ENCODE measurements at places on chromosomes 11 and 22.
A peak's percentile ranks its signal among the peaks of the same experiment; 100 is the strongest.

GRCh38 chr11:62548545-62549335 lies 2.1 kb upstream of the AHNAK start:
- DNase-seq = no peak

GRCh38 chr22:38426628-38427027 lies 28.4 kb downstream of the KCNJ4 start:
- DNase-seq = no peak

DNA sequence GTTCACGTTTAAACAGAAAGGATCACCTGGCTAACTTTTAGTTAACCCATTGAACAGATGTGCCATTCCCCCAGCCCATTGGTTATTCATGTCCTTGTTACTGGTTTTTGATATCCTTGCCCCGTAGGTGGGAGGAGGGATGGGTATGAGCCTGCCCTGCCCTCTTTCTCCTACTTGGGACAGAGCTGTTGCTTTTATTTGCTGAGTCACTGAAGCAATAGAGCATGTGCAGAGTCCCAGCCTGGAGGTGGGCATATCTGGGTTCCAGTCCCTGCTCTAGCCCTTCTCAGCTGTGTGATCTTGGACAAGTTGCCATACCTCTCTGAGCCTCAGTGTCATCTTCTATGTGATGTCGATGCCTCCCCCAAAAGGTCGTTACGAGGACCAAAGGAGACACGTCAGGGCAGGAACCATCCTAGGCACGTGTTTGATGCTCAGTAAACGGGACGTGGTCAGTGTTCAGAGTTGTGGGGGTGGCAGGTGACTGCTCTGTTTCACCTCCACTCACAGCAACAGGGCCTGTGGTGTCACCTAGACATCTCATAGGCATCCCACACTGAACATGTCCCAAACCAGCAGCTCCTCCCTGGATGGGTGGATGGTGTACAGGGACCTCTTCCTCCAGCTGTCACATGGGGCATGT lies 61.0 kb downstream of the BMAL1 start:
- DNase-seq = peak; percentile 26

GRCh38 chr11:107249054-107249453 lies 208.6 kb downstream of the CWF19L2 start:
- DNase-seq = no peak

DNA sequence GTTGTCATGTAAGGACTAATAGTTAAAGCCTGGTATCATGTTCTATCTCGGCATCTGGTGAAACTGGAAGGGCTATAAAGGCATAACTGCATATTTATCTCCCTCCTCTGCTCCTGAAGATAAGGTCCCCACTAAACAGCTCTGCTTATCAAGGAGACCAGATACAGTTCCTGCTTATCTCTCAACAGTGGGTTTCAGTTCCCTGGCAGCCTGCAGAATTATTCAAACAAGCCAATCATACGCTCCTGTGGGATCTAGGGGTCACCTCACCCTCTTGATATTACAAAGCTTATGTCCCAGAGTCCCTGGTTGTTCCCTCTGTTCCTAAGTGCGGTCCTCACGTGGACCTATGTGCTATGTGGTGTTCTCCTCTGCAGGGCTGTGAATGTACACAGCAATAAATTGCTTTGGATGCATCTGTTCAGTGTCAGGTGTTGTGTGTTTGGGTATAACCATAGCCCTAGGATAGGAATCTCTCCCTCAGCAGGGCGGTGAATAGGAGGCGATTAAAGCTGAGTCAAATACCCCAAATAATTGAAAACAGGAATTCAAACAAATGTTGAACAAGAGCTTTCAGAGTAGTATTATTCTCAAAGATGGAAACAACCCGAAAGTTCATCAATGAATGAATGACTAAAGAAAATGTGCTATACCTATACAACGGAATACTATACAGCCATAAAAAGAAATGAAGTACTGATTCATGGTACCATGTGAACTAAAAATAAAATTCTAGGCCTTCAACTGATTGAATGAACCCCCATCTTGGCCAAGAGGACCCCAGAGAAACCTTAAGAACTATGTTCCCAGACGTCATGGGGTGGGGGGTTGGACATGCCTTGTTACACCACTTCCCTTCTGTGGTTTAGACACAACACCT lies 3.1 kb upstream of the OOSP4A start:
- DNase-seq = no peak

DNA sequence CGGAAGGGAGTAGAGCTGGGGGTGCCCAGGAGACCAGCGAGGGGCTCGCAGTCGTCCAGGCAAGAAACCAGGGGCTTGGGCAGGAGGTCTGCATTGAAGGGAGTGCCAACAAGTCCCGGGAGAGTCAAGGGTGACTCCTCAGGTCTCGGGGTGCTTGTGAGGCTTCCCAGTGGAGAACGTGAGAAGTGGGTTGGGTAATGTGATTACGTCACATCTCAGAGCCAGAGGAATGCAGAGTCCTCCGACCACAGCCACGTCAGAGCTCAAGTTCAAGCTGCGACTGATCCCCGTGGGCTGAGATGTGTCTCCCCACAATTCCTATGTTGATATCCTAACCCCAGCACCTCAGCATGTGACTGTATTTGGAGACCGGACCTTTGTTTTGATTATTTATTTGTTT lies 89.7 kb upstream of the SHANK2 start:
- DNase-seq = no peak

- no peak for DNase-seq
Observed at GRCh38 chr22:27676545-27677213, 124.9 kb downstream of the MN1 start.

GRCh38 chr11:69700278-69701140 lies 3.3 kb downstream of the FGF19 start:
- peak; percentile 57 for DNase-seq

All from HTR-8/SVneo (cell line).